ENCODE measurements at places on chromosomes 2 and 18.

DNA sequence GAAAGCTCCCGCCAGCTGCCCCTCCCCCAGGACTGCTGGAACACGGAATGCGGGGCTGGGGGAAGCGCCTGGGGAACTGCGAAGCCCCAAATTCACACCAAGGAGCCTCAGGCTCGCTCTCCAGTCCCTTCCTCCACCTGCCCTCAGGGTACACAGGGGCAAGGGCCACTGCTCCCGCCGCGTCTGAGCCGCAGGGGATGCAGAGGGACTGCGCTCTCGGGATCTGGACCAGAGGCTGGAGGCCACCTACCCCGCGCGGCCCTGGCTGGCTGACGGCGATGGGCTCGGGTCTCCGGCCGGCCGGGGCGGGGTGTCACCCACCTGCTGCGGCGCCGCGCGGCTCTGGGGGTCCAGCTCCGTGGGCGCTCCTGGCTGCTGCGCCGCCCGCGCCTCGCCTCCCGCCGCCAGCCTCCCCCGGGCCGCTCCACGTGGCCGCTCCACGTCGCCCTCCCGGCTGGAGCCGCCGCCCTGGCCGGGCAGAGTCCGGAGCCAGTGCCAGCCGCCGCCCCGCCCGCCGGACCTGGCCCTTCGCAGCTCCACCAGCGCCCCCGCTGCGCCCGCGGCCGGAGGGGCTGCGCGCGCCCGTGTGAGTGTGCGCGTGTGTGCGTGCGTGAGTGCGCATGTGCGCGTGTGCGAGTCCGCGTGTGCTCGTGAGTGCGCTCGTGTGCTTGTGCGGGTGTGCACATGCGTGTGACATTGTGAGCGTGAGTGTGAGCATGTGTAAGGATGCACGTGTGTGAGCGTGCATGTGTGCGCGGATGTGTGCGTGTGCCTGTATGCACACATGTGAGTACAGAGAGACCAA lies at the start of gene CGREF1:
CGREF1 (minus strand) TSS at position 604 of the 805 bp plus-strand sequence. CDS start 14,762 bp downstream, outside the sequence.
- peak; percentile 61 for DNase-seq

DNA sequence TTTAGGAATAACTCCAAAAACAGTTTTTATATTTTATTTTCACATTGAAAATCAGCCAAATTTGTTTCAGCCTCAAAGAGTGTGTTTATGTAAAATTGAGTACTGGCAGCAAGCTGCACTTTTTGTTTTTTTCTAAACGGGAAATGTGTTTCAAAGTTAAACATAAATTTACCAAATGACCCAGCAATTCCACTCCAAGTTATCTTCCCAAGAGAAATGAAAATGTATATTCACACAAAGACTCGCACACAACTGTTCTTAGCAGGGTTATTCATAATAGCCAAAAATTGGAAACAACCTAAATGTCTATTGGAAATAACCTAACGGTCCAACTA lies 9.3 kb downstream of the ALPK2 start:
- DNase-seq = no peak

GRCh38 chr2:43701111-43701510 lies 24.9 kb upstream of the C1GALT1C1L start:
- DNase-seq = no peak

GRCh38 chr2:9392898-9393765 lies 30.2 kb downstream of the ITGB1BP1 start:
- DNase-seq = no peak

GRCh38 chr2:235827585-235827992 lies 333.7 kb downstream of the AGAP1 start:
- DNase-seq = no peak
